Ureter (tissue), 1 donor: ENCODE measurements at places on chromosomes 5 and 9. TPM values are rescaled to one million over a fixed set of nuclear protein-coding genes. Genes with fewer than 3 reads are reported as not detected.

ACOT12 gene
- not detected for total RNA-seq

SAPCD2 gene
- total RNA-seq: 1.6 TPM

INSL6 gene
- total RNA-seq: not detected

FSD1L gene
- total RNA-seq: 5.0 TPM
